ENCODE measurements at places on chromosomes 1 and 21.

DNA sequence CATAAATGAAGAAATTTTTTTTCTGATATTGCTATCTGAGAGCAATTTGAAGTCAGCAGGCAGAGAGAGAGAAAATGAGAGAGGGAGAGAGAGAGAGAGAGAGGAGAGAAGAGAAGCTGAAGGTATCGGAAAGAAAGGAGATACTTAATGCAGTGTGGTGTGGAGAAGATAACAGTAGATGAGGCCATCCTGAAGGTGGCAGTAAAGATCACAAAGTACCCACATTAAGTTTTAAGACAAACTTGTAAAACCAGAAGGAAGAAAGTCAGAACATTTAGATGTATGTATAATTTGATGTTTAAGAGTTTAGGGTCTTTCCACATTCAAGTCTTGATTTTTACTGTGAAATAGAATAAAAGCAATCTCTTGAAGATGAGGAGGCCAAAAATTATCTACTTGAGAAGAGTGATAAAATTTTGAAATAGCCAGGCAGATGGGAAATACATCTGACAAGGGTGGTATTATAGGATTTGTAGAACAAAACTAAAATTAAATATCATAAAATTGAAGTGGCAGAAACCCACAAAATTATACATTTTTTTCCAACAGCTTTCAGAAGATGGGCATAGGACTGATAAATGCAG, 1753.4 kb downstream of the MRPL39 start:
- peak; percentile 22 for DNase-seq

DNA sequence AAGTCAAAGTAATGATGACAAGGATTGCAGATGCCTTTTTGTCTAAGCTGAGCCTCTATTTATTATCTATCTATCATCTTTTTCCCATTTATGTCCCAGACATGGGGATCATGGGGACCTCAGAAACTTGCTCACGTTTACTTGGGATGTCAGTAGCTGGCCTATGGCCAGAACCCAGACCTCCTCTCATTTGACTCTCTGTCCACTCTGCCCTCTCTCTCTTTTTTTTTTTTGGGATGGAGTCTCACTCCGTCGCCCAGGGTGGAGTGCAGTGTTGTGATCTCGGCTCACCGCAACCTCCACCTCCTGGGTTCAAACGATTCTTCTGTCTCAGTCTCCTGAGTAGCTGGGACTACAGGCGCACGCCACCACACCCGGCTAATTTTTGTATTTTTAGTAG, 3.7 kb upstream of the ID3 start:
- no peak for DNase-seq

GRCh38 chr1:202649553-202650392, 60.5 kb downstream of the SYT2 start:
- DNase-seq = no peak

- DNase-seq = no peak
Measured at GRCh38 chr21:36087362-36088138, 17.7 kb downstream of the CBR1 start.

GRCh38 chr1:67863637-67864036, 30.4 kb upstream of the GNG12 start:
- DNase-seq = no peak

DNA sequence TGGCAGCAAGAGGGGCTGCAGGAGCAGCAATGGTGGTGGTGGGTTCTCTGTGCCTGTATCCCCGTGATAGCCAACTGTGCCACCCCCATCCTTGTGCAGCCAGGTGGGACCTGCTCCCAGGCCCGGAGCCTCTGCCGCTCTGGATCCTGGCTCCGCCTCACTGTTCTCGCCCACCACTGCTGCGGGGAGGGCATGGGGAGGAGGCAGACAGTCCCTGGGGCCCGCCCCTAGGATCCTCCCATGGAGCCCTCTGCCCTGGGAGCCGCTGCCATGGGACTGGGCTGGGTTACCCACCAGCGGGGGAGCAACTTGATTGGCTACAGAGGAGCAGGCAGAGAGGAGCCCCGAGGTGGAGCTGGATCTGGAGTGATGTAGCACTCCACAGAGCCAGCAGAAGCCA, 31.6 kb downstream of the CD1D start:
- DNase-seq = no peak

DNA sequence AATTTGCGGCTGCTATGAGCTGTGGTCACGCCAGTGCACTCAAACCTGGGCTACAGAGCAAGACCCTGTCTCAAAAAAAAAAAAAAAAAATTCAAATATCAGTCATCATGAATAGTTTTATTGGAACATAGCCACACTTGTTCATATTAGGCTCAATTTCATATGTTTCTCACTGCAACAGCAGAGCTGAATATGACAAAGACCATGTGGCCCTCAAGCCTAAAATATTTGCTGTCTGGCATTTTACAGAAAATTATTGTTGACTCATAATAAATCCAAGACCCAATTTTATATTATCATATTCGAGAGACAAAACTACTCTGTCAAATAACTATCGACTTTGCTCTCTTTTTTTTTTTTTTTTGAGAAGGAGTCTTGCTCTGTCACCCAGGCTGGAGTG, 11.0 kb downstream of the BECN2 start:
- no peak for DNase-seq

GRCh38 chr1:54408147-54409066, 2.2 kb upstream of the SSBP3 start:
- peak; percentile 12 for DNase-seq

GRCh38 chr1:2471587-2472001, 4.5 kb upstream of the PLCH2 start:
- DNase-seq = no peak

GRCh38 chr1:164672588-164672987, 113.6 kb downstream of the PBX1 start:
- DNase-seq = no peak

GRCh38 chr1:77047978-77048614, 171.1 kb downstream of the PIGK start:
- DNase-seq = no peak

- DNase-seq = no peak
Measured at GRCh38 chr21:25955646-25956045, 214.9 kb downstream of the APP start.

GRCh38 chr1:160708801-160709200, 2.8 kb downstream of the CD48 start:
- peak; percentile 61 for DNase-seq

DNA sequence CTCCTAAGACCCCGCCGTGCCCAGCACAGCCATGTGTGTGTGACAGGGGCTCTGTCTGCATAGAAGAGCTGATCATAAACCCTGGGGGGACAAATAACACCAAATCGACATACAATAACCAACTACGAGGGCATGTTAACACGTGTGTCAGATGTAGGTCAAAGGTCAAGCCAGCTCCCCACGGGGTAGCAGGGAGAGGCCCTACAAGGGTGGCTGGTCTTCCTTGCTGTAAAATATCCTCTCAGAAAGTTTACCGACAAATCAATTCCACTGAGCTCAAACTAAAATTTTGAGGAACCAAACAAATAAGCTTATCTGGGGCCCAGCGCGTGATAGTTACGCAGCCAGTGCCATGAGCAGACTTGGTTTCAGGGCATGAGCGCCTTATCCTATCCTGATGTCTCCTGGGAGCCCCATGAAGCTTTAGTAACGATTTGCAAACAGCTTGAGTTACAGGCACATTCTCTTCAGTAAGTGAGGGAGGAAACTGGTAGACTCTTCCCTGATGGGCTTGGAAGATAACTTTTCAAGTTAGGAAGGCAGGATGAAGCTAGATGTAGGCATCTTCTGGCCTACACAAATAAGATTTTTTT, 2.7 kb upstream of the TMPRSS3 start:
- DNase-seq = no peak

GRCh38 chr1:195336812-195337211, 1271.4 kb downstream of the KCNT2 start:
- no peak for DNase-seq

GRCh38 chr1:21198929-21199328, 22.2 kb upstream of the EIF4G3 start:
- no peak for DNase-seq

DNA sequence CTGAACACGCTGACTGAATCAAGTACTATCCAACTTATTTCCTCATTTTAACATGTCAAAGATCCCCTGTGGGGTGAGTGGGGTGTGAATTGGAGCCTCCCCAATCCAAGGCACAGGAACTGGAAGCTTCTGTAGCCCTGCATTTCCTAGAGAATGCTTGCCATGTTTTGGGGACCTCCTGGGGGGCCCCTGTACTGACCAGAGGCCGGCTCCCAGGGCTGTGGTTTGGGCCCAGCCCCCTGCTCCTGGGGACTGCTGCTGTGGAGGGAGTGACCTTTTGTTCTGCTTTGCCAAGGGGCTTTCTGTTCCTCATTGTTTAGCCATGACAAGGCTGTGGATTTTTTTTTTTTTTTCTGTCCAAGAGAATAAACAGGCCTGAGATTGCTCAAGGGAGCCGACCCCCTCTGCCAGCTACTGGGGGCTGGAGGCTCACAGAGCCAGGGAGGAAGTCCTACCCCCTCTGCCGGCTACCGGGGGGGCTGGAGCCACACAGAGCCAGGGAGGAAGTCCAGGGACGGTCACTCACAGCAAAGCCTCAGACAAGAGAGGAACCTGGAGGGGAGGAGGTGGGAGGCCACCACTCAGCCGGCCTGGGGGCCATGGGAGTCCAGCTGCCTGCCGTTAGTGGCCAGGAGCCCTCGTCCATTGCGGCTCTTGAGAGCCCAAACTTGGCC, 17.4 kb downstream of the TNFRSF1B start:
- DNase-seq = no peak

GRCh38 chr1:97140611-97141010, 419.0 kb downstream of the PTBP2 start:
- DNase-seq = no peak

DNA sequence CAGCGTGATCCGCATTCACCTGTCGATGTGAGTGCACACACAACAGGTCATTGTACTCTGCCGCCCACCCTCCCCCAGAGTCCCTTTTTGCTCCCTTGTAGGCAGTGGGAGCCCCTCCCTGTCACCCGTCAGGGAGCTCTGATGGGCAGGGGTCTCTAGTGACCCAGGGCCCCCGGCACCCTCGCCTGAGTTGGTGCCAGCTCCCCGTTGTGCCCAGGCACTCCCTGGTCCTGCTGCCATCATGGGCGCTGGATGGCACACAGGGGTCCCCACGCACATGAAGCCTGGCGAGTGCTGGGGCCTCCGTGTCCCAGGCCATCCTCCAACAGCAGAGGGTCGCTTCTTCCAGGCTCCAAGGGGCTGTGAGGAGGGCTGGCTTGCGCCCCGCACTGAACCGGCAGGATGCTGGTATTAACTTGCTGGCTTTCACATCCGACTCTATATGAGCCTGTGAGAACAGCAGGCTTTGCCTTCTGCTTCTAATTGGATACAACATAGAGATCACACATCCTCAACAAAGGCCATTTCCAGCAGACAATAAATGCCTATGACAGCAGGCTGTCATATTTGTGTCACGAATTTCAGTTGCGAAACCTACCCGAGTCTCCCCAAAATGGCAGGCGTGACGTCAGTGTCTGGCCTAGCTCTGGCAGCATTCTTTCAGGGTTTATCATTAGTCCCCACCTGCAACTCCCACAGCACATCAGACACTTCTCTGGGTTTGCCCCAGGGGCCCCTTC, 35.4 kb downstream of the KIAA1614 start:
- no peak for DNase-seq

DNA sequence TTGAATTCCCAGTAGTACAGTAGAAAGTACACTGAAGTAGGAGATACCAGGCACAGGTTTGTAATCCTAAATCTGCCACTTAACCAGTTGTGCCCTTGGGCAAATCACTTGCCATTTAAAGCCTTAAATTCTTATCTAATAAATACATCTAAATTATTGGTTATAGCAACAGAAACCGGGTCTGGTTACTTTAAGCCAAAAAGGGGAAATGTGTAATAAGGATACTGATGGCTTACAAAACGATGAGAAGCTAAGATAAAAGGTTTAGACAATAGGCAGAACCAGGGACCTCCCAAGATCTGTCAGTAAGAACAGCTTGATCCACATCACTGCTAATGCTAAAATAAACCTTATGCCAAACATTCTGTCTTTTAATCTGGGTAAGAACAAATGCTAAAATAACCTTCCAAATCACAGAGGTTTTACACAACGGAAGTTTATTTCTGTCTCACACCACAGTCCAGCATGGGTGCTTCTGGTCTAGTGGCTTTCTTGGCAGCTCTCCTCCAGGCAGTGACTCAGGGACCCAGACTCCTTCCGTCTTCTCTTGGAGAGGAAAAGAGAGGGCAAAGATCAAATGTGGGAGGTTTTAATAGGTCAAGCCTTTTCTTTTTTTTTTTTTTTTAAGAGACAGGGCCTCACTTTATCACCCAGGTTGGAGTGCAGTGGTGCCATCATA, 16.5 kb upstream of the ZMYM1 start:
- DNase-seq = no peak

GRCh38 chr1:158177700-158178450, 2.8 kb upstream of the CD1D start:
- DNase-seq = peak; percentile 4

- DNase-seq = no peak
Measured at GRCh38 chr1:150545486-150546032, 3.6 kb upstream of the ADAMTSL4 start.

- no peak for DNase-seq
Measured at GRCh38 chr1:87061742-87062156, 147.3 kb downstream of the HS2ST1 start.

DNA sequence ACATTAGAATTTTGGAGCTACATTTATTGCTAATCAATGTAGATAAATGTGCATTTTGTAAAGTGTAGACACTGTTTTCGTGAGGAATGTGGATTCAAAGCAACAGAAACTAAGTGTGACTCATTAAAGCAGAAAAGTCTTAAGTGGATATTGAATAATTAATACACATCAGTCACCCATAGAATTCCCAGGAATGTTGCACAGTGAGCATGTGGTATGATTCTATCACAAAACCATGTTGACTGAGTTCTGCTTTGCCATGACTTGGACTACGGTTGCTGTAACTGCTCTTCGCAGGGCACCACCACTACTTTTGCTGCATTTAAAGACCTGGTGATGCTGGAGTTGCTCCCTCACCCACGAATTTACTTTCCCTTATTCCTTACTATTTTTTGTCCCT, 471.8 kb downstream of the KCNT2 start:
- no peak for DNase-seq

GRCh38 chr1:61332196-61332753, 249.9 kb downstream of the NFIA start:
- peak; percentile 86 for DNase-seq

GRCh38 chr1:245226203-245226499, 71.4 kb downstream of the KIF26B start:
- no peak for DNase-seq

DNA sequence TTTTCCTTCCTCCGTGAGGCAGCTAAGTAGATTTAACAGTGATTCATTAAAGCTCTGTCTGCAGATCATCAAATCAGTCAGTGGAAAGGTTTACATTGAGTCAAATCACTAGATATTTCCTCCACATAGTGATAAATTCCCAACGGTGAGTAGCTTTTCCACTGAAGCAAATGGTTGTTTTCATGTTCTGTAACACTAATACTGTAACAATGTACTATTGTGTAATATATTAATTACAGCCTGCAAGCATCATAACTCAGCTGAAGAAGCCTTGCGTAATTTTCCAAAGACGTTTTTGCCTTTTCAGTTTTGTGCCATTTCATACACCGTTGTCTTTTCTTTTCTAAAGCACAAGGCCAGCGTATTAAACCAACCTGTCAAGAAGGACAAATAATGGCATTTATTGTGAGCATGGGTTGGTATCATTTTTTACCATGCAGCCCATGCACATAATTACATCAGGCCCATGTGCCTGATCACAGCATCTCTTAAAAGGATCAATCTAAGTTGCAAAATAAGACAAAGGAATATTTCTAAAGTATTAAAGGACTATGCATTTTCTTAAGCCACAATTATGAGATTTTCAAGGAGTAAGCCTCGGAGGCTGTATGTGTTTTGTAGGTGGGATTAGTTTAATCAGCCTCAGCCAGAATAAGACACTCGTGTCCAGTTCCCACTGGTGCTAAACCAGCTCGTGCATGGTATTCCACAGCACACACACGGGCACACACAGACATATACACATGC, 16.7 kb upstream of the PDE9A start:
- no peak for DNase-seq
